ENCODE measurements at places on chromosomes 5 and 9.

DNA sequence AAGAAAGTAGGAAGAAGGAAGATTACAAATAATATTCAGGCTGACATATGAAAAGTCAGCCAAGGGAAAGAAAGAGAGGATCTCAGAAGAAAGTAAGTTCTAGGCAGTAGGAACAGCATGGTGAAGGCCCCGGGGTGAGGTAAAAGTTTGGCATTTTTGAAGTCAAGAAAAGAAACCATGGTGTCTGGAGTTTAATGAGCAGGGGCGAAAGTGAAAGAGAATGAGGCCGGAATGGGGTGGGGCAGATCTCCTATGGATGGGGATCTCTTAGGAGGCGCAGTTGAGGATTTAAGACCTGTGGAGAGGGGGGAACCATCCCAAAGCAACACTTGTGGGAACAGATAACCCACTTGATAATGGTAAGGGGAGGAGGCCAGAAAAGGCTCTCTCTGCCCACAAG, 42.3 kb upstream of the SMAD5 start:
- no peak overlapping the region for H3K4me3 ChIP-seq
- H3K4me1 ChIP-seq = peaks cover 8% of the 10 kb centered on the region
- no peak overlapping the region for H3K27ac ChIP-seq
- no peaks in the 10 kb centered on the region for H3K27me3 ChIP-seq
- no peak for DNase-seq

GRCh38 chr9:10649076-10649475, 36.3 kb upstream of the PTPRD start:
- H3K4me1 ChIP-seq = no peaks in the 10 kb centered on the region
- H3K4me3 ChIP-seq = no peak overlapping the region
- H3K27ac ChIP-seq = no peak overlapping the region
- no peak for DNase-seq
- no peaks in the 10 kb centered on the region for H3K27me3 ChIP-seq

DNA sequence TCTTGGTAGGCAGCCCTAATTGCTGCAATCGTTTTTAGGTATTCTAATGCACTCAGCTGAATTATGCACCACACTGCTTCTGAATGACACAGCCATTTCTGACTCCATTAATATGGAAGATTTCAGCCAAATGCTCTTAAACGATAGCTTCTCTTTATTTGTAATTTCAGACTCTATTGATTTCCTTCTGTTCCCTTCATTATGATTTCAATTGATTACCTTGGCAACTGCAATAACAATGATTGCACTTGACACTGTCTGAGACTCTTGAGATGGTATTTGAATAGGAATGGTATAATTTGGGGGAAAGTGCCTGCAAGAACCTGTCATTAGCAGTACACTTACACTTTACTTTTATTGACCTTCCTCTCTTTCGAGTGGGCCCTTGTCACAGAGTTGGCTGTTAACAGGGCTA, 296.1 kb upstream of the DMAC1 start:
- no peaks in the 10 kb centered on the region for H3K36me3 ChIP-seq
- no peaks in the 10 kb centered on the region for H3K27me3 ChIP-seq
- no peaks in the 10 kb centered on the region for H3K4me1 ChIP-seq
- H3K4me3 ChIP-seq = no peak overlapping the region
- H3K27ac ChIP-seq = no peak overlapping the region
- DNase-seq = no peak

DNA sequence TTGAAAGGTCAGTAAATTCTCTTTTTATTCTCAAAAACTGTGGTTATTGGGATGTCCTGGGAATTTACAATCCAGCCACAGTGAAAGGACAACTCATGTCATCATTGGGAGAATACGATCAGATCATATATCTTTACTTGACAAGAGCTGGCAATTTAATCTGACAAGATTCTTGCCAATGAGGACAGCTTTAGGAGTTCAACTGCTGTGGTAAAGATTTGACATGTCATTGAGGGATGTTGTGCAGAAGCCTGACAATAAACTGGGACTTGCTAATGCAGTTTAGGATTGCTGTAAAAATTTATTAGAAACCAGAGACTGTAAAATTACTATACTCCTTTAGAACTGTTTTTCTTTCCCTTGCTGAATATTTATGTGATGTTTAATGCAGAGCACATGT, 1131.0 kb downstream of the MAT2B start:
- no peaks in the 10 kb centered on the region for H3K4me1 ChIP-seq
- H3K4me3 ChIP-seq = no peak overlapping the region
- H3K27ac ChIP-seq = no peak overlapping the region
- DNase-seq = no peak
- H3K36me3 ChIP-seq = no peaks in the 10 kb centered on the region

DNA sequence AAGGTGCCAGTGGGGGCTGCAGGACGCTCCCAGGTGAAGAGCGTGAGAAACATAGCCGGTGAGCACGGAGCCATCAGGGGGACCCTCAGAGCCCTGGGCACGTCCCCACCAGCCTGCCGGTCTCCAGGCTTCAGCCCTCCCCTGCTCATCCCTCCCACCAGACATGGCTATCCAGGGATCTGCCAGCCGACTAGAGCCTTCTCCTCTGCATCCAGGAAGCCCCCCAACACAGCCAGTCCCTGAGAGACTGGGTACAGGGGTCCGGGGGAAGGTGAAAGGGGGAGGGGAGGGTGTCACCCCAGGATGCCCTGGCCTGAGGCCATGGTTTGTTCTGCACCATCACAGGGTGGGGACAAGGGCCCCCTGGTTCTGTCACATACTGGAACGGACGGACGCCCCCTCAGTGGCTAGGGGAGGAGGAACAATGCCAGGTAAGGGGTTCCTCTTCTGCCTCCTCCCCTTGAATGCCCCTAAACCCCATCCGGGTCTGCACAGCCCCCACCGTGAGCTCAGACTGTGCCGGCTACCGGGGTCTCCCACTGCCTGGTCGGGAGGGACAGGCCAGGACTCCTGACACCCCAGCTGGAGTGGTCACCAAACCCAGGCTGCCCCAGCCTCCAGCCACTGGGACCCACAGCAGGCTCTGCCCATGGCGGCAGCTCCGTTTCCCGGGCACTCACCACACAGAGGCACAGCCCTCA, 34.3 kb downstream of the NACC2 start:
- no peaks in the 10 kb centered on the region for H3K36me3 ChIP-seq
- no peaks in the 10 kb centered on the region for H3K4me1 ChIP-seq
- H3K27me3 ChIP-seq = no peaks in the 10 kb centered on the region
- no peak for DNase-seq
- no peak overlapping the region for H3K4me3 ChIP-seq
- no peak overlapping the region for H3K27ac ChIP-seq
